SK-MEL-5 (cell line): ENCODE measurements at places on chromosomes 5 and 9. TPM values are rescaled to one million over a fixed set of nuclear protein-coding genes. Genes with fewer than 3 reads are reported as not detected.

Gene CEP78
- total RNA-seq, result 22.3 and 23.8 TPM in 2 replicates

Gene IFNA13
- total RNA-seq, result not detected in 2 replicates

DNA sequence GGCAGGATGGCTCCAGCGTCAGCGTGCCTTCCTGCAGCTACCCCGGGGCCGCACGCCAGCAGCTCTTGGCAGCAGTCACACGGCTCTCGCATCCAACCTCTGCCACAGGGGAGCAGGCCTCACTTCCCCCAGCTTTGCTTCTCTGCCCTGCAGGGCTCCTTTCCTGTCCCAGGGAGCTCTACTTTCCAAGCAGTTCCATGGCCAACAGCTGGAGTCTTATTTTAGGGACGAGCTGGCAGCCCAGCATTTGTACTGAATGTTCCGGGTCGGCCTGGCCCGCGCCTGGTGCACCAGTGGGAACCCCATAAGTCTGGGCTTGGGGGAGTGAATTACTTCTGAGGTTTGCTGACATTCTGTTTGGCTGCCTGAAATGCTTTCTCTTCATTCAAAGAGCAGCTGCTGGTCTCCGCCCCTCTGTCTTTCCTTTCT, 34.6 kb downstream of the GADD45G start:
- DNase-seq, result no peak

GRCh38 chr5:174877987-174878386, 153.6 kb downstream of the MSX2 start:
- no peak for DNase-seq

DNA sequence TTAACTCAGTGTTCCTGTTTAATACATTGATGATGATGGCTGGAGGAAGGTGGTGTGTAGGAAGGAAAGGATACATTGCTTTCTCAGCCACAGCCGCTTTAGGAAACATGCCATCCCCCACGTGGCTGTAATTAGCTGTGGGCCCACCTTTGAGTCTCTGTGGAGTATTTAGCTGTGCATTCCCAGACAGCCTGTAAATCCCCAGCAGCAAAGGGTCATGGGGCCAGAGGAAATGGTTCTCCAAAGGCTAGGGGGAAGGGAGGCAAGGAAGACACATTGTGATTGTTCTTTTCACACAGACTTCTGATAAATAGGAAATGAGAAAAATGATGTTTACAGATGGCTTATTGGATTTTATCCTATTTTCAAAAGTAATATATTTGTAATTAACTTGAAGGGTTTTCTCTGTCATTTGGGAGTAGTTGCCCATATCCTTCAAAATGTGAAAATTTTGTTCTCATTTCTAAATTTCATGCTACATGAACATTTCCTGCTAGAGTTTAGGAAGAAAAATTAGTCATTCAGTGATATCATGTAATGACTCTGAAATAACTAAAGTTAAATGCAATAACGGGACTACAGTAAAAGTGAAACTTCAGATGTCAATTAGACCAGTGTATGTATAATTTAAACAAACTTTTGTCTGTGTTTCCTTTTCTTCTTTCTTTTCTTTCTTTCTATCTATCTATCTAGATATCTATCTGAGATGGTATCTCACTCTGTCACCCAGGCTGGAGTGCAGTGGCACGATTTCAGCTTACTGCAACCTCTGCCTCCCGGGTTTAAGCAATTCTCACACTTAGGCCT, 24.3 kb upstream of the F2R start:
- DNase-seq, result peak; percentile 16

DNA sequence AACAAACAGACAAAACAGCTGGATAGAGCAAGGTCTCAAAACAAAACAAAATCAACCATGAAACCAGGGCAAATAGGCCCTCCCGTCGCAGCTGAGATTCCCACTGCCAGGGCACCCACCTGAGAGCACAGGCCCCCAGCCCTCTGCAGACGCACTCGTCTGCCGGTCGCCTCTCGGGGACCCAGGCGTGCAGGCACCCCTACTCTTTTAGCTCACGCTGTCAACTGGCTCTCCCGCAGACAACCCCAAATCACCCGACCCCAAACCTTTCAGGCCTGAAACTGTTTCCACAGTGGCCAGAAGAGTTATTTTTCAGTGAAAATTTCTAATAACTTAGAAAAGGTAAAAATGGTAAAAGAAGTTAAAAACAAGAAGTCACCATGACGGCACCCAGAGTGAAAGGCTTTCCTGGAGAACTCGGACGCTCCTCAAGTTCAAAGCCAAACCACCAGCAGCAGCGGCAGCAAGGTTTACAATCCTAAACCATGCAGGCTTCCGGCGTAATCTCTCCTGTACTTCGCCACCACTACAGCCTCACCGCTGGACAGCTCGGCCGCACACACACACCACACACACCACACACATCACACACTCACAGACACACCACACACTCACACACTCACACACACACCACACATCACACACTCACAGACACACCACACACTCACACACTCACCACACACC, 1.9 kb upstream of the UBE2QL1 start:
- DNase-seq, result no peak

DNA sequence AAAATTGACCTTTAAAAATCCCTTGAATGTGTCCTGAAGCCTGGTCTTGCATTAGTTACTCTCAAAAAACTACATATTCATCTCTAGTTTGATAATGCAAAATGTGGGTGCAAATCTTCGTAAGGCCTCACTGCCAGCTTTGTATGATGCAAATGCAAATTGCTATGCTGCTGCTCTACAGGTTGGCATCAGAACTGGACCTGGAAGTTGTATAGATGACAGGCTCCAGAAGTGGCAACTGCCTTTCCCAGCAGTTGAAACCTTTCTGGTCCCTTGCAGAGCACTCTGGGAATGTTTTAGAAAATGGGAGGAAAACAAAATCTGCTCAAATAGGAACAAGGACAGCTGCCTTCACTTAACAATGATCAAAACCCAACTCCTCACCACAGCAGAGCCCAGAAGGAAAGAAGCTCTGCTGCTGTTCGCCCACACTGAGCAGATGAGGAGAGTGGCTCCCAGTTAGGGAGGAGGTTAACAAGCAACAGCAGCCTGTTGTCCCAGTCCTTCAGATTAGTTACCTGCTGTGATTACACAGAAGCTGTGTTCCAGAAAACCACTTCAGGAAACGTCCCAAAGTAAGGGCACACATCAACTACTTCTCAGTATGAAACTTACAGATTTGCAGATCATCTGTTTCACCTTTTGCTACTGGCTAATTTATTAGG, 93.5 kb downstream of the PLPP1 start:
- DNase-seq, result no peak
